SHP77 treated with DMSO at 0.1 percent for 48 hours (cell line): ENCODE measurements at places on chromosomes 16 and 17.

DNA sequence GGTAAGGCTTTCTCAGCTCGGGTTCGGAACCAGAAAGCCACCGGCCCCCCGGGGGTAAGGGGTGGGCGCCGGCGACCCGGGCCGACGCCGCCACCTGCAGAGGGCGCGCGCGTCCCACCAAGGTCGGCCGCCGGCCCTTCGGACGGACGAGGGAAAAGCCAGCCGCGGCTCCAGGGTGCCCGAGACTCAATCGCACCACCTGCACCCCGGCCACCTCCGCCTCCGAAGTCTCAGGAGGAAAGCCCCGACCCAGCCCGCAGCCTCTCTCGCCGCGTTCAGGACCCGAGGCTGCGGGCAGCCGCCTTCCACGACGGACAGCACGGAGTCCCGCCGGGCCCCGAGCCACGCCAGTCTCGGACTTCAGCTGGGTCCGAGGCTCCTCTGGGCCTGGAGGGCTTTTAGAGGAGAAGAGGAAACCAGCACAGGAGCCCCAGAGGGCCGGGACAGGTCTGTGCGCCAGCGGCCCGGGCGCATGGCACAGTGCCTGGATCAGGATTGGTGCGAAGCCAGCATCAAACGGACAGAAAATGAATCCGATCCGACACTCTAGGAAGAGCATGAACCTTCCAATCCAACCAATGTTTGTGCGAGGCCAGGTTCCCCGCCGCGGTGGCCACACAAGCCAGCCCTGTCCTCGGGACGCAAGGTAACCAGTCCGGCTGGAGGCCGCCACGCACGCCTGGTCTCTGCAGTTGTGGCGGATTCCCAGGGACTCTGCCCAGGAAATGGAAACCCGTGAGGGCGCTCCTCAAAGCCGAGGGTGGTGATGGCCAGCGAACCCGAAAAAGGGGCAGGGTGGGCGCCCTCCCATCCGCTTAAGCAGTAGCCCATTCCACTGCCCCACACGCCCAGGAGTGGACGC lies 6.7 kb downstream of the CBX8 start:
- DNase-seq: no peak

DNA sequence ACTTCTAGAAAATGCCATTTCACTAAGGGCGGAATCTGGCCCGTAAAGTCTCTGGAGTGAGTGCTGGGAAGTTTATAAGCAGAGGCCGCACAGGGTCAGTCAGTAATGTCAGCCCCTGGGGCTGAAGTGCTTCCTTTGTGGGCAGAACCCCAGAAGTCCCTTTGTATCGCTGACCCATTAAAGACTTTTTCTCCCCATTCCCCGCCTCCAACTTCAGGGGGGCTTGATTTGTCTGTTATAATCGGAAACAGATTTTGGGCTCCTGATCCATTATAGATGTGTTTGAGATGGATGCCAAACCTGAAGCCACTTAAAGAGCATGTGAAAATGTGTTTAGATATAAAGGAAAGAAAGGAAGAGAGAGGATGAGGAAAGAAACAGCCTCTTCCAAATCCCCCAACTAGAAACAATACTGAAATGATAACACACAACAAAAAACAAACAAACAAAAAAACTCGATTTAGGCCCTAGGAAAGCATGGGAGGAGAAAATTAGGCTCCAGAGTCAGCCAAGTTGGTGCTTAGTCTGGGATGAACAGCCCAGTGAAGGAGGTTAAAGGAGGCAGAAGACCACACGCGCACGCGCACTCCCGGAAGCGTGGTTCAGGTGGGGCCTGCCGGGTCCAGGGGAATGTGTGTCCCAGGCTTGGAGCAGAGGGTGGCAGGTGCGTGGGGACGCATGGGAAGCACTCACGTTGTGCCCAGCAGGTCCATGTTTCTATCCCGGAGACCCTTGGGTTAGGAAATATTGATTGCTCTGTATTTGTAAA lies 27.1 kb downstream of the MSI2 start:
- DNase-seq: no peak

GRCh38 chr16:67649494-67649931 lies 4.6 kb downstream of the CARMIL2 start:
- DNase-seq: no peak

DNA sequence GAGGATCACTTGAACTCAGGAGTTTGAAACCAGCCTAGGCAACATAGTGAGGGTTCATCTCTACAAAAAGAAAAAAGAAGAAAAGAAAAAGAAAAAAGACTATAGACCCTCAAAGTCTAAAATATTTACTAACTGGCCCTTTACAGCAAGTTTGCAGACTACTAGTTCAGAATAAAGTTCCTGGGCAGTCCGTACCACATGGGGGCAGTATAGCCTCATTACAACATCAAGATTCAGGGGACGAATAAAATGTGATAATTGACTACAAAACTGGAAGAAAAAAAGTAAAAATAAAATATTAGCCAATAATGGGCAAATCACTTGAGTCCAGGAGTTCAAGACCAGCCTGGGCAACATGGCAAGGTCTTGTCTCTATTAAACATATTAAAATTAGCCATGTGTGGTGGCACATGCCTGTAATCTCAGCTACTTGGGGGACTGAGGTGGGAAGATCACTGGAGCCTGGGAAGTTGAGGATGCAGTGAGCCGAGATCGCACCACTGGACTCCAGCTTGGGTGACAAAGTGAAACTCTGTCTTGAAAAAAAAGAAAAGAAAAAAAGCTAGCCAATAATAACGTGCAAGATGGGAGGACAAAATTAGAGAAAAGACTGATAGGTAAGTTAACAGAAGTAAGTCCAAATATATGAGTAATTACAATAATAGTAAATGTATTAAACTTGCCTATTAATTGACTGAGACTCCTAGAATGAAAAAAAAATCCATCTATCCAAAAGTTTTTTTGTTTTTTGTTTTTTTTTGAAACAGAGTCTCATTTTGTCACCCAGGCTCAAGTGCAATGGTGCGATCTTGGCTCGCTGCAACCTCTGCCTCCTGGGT lies 129.4 kb upstream of the SEC14L1 start:
- peak; percentile 50 for DNase-seq

GRCh38 chr17:13589658-13590057 lies 12.1 kb downstream of the HS3ST3A1 start:
- no peak for DNase-seq

- no peak for DNase-seq
Measured at GRCh38 chr17:73939806-73940205, 263.7 kb upstream of the RPL38 start.

- no peak for DNase-seq
Measured at GRCh38 chr16:75256696-75257343, 5.4 kb upstream of the BCAR1 start.

GRCh38 chr17:51046514-51047384 lies 73.9 kb downstream of the SPAG9 start:
- peak; percentile 94 for DNase-seq
